ENCODE measurements at places on chromosomes 16 and 17.
A peak's percentile ranks its signal among the peaks of the same experiment; 100 is the strongest.

GRCh38 chr16:24919536-24919935 is 73.8 kb downstream of the SLC5A11 start:
- no peak for DNase-seq

DNA sequence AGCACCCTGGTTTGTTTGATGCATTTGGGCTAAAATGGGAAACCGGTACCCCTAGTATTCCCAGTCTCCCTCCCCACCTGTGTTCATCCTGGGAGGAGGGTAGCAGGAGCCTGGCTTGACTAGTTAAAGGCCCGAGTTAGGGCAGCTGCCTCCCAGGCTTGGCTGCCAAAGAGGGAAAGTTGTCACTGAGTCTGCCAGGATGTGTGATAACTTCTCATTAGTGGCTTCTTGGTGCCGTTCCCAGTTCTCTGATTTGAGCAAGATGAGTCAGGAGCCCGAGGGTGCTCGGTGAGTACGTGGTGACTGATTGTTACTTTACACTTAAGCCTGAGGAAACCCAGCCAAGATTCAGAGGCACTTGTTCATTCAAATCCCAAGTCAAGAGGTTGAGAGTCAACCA is 2.5 kb downstream of the KRT32 start:
- DNase-seq, result peak; percentile 94

DNA sequence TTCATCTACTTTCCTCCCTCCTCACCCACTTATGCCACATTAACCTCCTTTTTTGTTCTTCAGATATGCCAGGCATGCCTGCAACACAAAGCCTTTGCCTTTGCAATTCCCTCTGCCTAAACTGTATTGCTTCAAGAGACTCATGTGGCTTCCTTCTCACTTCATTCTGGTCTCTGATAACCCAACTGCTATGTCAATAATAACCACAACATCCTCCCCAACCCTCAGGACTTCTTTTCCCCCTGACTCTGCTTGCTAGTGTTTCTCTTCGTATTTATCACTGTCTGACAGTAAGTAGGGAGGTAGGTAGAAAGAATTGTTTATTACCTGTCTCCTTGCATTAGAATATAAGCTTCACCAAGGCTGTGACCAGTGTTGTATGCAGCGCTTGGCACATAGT is 22.4 kb downstream of the RBL2 start:
- DNase-seq, result no peak

DNA sequence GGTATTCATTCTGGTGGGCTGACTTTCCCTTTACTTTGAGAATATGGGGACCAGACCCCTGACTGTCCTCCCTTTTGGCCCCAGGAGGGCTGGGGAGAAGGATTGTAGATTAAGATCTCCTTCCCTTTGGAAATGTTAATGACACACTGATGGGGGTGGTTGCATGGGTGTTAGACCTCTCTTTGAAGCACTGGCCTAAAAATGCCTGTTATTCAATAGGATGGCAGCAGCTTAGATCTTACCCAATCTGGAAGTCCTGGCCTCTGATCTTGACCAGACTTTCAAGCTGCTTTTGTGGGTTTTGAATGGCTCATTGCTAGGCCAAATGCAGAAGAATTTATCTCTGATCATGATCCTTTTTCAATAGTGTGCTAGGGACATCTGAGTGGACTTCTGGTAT is 25.7 kb downstream of the MAP3K3 start:
- DNase-seq, result no peak

DNA sequence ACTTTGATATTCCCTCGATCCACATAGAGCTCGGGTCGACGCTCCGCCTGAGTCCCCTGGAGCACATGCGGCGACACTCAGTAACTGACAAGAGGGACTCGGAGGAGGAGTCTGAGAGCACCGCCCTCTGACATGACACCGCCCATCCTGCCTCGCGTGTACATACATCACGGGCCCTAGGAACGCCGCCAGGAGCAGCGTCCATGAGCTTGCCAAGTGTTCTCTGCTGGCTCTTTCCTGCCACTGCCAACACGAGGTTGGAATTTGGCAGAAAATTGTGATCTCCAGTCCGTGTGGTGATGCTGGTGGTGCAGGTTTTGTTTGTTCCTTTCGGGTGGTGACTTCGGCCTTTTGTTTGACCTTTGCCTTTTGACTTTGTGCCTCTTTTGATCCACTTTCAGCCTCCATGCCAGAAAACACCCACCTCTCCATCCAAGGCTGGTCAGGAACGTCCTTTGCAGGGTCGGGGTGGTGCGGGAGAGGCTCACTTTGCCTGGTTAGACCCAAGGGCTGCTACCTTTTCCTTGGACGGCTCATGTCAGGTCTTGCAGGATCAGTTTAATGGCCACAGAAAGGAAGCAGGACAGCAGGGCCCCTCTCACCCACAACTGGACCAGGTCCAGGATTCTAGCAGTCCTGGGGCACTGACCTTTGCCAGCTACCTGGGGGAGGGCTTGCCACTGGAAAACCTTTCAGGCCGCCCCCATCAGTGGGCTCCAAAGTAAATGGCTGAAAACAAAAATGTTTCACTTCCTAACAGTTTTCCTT is 27.6 kb downstream of the ELAC2 start:
- DNase-seq, result no peak

- no peak for DNase-seq
Measured at GRCh38 chr16:84735849-84736586, 36.2 kb downstream of the USP10 start.

GRCh38 chr17:44795421-44795820 is 34.7 kb downstream of the GJC1 start:
- DNase-seq, result no peak

- peak; percentile 49 for DNase-seq
Measured at GRCh38 chr17:4199818-4200402, 56.9 kb downstream of the CYB5D2 start.

- no peak for DNase-seq
Measured at GRCh38 chr16:47028767-47029377, 55.4 kb upstream of the DNAJA2 start.

DNA sequence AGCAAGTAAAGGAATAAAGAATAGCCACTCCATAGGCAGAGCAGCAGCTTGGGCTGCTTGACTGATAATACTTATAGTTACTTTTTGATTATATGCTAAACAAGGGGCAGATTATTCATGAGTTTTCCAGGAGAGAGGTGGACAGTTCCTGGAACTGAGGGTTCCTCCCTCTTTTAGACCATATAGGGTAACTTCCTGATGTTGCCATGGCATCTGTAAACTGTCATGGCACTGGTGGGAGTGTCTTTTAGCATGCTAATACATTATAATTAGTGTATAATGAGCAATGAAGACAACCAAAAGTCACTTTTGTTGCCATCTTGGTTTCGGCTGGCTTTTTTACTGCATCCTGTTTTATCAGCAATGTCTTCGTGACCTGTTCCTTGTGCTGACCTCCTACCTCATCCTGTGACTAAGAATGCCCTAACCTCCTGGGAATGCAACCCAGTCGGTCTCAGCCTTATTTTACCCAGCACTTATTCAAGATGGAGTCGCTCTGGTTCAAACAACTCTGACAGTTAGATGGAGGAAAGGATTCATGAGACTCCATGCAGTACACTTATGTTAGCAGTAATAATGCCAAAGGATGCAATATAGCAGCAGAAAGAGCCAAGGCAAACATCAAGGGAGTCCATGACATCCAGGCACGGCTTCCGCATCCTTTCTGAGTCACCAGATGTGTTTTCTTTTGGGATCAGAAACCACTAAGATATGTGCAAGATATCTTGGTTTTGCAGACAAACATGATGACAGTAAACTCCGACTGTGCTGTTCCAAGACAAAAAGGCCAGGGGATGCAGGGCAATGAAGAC is 55.8 kb upstream of the B4GALNT2 start:
- peak; percentile 97 for DNase-seq

- no peak for DNase-seq
Measured at GRCh38 chr16:56631832-56632155, 665 bp upstream of the MT1M start.

GRCh38 chr17:61444831-61445230 is 7.4 kb upstream of the TBX4 start:
- no peak for DNase-seq

DNA sequence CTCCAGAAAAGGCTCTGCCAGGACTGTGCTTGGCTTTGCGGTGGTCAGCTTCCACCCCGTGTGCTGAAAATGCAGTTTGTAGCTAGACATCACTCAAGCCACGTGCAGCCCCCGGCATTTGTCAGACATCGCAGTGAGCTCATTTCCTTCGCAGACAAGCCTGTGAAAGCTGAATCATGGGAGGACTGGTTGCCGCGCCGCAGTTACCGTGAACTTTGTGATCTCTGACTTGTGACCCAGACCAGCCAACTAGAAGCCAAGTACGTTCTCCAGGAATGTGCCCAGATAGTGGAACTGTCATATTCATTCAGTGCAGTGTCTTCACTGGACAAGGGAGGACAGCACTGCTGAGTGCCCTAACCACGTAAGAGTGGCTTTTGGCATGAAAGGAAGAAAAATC is 58.1 kb downstream of the NDE1 start:
- no peak for DNase-seq

DNA sequence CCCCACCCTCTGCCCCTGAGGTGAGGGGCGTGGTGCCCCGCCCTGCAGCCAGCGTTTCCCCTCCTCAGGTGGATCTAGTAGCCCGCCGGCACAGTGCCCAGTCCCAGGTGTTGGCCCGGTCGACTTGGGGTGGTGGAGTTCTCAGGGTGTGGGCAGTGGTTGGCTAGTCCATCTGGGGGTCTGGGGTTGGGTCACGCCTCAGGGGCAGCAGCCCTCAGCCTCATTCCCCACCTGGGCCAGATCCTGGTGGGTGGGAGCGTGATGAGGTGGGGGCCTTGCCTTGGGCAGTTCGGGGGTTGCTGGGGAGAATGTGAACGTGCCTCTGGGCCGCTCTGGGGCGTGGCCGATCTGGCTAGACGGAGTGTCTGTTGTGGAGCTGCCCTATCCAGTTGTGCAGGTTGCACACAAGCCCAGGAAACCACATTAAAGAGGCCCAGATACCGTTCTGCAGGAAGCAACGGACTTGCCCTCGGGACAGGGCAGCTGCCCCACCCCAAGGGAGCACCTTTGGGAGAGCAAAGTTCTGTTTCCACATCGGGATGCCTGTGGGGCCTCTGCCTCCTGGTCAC is 32.0 kb downstream of the GSE1 start:
- no peak for DNase-seq

- no peak for DNase-seq
Measured at GRCh38 chr17:8382052-8382879, 727 bp downstream of the RPL26 start.

Data from fibroblast of skin of back (primary cell).